Vagina (tissue), 2 donors: ENCODE measurements at places on chromosomes 12 and 14.

DNA sequence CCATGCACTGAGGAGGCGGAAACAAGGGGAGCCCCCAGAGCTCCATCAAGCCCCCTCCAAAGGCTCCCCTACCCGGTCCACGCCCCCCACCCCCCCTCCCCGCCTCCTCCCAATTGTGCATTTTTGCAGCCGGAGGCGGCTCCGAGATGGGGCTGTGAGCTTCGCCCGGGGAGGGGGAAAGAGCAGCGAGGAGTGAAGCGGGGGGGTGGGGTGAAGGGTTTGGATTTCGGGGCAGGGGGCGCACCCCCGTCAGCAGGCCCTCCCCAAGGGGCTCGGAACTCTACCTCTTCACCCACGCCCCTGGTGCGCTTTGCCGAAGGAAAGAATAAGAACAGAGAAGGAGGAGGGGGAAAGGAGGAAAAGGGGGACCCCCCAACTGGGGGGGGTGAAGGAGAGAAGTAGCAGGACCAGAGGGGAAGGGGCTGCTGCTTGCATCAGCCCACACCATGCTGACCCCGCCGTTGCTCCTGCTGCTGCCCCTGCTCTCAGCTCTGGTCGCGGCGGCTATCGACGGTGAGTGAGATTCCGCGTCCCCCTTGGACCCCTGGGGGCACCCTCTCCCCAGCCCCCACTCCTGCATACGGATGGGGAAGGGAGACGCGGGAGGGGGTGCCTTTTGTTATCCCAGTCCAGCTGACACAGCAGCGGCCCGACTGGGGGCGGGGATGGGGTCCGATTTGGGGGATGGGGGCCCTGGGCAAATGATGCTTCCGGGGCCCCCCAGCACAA is 400 bp downstream of the LRP1 start:
- DNase-seq = no peak
- no peaks in the 10 kb centered on the region for H3K27me3 ChIP-seq
- H3K27ac ChIP-seq = peak overlapping the region; percentile 99
- peaks cover 61% of the 10 kb centered on the region for H3K4me1 ChIP-seq

DNA sequence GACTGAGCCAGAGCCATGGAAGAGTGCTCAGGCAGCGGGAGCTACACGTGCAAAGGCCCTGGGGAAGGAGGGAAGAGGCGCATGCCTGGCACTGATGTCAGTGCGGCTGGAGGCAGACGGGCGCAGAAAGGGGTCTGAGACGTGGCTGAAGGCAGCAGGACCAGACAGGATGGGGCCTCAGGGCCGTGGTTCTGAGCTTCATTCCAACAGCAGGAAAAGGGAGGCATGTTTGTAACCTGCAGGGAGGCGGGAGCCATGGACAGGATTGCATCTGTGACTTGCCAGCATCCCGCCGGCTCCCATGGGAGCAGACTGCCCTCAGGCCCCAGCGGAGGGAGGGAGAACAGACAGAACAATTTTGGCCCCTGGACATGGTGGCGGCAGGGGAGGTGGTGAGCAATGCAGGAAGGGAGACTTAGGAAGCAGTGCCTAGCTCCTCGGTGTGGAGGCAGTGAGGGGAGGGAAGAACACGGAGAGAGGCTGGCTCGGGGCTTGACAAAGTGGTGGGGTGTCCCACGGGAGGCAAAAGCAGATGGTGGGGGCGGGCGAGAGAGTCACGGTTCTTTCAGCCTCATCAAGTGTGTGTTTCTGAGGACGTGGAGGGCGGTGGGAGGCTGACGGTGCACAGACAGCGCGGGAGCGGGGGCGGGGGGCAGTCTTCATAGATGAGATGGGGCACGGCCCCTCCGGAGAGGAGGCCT is 33.3 kb upstream of the INF2 start:
- no peaks in the 10 kb centered on the region for H3K4me1 ChIP-seq
- H3K27ac ChIP-seq = no peak overlapping the region
- H3K27me3 ChIP-seq = no peaks in the 10 kb centered on the region
- no peak for DNase-seq
- no peak overlapping the region for H3K4me3 ChIP-seq

DNA sequence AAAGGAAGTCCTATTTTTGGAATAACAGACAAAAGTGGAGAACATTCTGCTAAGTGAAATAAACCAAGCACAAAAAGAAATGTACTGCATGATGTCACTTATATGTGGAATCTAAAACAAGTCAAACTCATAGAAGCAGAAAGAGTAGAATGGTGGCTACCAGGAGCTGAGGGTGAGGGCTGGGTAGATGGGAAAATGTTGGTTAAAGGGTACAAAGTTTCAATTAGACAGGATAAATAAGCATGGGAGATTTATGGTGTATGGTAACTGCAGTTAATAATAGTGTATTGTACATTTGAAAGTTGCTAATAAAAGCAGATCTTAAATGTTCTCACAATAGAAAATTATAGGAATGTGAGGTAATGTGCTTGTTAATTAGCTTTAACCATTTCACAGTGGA is 12.8 kb downstream of the LUM start:
- H3K36me3 ChIP-seq = no peaks in the 10 kb centered on the region
- H3K27me3 ChIP-seq = no peaks in the 10 kb centered on the region
- H3K27ac ChIP-seq = peak overlapping the region; percentile 73
- no peak overlapping the region for H3K4me3 ChIP-seq
- H3K4me1 ChIP-seq = peaks cover 10% of the 10 kb centered on the region
- DNase-seq = no peak

GRCh38 chr14:22300646-22301045 is 288.4 kb downstream of the DAD1 start:
- H3K4me1 ChIP-seq = peaks cover 7% of the 10 kb centered on the region
- no peak overlapping the region for H3K27ac ChIP-seq
- no peaks in the 10 kb centered on the region for H3K36me3 ChIP-seq
- no peak overlapping the region for H3K4me3 ChIP-seq
- H3K27me3 ChIP-seq = no peaks in the 10 kb centered on the region
- no peak for DNase-seq

GRCh38 chr12:104519190-104520019 is 62.7 kb downstream of the CHST11 start:
- peaks cover 29% of the 10 kb centered on the region for H3K4me1 ChIP-seq
- H3K27me3 ChIP-seq = no peaks in the 10 kb centered on the region
- no peaks in the 10 kb centered on the region for H3K36me3 ChIP-seq
- no peak for DNase-seq
- H3K27ac ChIP-seq = no peak overlapping the region

- no peaks in the 10 kb centered on the region for H3K36me3 ChIP-seq
- H3K27ac ChIP-seq = peak overlapping the region; percentile 61
- H3K27me3 ChIP-seq = no peaks in the 10 kb centered on the region
These were observed 327.0 kb downstream of the BCL11B start for GRCh38 chr14:98944989-98945388.

DNA sequence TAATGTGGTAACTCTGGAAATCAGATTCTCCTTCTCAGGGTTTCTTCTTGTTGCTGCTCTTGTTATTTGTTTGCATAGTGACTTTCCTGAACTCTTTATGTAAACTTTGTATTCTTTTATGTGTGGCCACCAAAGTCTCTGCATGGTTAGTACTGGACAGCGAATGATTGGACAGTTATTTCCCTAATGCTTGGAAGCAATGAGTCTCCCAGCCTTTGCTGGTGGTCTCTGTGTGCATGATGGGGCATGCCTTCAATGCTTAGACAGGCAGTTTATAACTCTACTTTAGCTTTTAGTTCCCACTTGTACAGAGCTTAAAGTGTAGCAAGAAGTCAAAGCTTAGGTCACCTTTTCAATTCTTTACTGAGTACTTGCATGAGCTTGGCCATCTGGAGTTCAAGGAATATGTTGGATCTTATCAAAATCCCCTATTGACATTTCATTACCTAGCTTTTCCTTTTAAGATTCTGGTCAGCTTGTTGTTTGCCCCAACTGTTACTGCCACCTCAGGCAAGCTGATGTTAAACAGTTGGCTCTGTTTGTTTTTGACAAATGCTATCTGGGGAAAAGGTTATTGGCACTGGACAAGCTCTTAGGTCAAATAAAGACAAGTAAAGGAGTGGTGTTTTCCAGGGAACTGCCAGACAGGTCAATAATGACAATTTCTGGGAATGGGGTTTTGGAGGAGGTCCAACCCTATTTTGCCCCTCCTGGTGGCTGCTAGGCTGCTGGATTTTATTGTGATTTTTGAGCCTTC is 12.3 kb downstream of the CCDC91 start:
- no peak for DNase-seq
- no peaks in the 10 kb centered on the region for H3K36me3 ChIP-seq
- H3K27me3 ChIP-seq = no peaks in the 10 kb centered on the region
- no peaks in the 10 kb centered on the region for H3K4me1 ChIP-seq

- H3K4me3 ChIP-seq = no peak overlapping the region
- DNase-seq = no peak
- H3K27me3 ChIP-seq = no peaks in the 10 kb centered on the region
- no peaks in the 10 kb centered on the region for H3K36me3 ChIP-seq
These were observed 227.8 kb downstream of the ZFP36L1 start for GRCh38 chr14:68564826-68565759.

- H3K36me3 ChIP-seq = no peaks in the 10 kb centered on the region
- no peaks in the 10 kb centered on the region for H3K27me3 ChIP-seq
- H3K4me1 ChIP-seq = no peaks in the 10 kb centered on the region
- no peak for DNase-seq
- H3K4me3 ChIP-seq = no peak overlapping the region
- no peak overlapping the region for H3K27ac ChIP-seq
These were observed 46.6 kb upstream of the TMEM233 start for GRCh38 chr12:119547001-119547400.

GRCh38 chr14:56273951-56274350 is 155.7 kb downstream of the PELI2 start:
- H3K27ac ChIP-seq = no peak overlapping the region
- no peak for DNase-seq
- no peaks in the 10 kb centered on the region for H3K36me3 ChIP-seq
- H3K4me3 ChIP-seq = no peak overlapping the region

GRCh38 chr12:125233319-125233718 is 168.1 kb downstream of the AACS start:
- no peak overlapping the region for H3K4me3 ChIP-seq
- no peaks in the 10 kb centered on the region for H3K36me3 ChIP-seq
- H3K27me3 ChIP-seq = no peaks in the 10 kb centered on the region
- no peaks in the 10 kb centered on the region for H3K4me1 ChIP-seq

DNA sequence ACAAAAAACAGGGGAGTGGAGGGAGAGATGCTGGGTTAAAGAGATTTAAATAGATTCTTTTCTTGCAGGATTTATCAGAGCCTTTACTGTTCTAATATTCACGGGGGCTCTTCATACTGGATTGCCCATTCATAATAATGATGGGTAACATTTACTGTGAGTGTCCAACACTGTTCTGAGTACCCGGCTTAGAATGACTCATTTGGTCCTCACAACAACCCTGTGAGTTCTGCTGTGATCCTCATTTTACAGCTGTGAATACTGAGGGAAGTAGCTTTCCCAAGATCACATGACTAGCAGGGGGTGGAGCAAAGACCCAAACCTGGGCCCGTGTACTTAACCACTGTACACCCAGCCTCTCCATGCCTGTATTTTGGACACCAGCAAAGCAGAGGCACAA is 113.4 kb downstream of the NT5DC3 start:
- no peaks in the 10 kb centered on the region for H3K4me1 ChIP-seq
- H3K36me3 ChIP-seq = no peaks in the 10 kb centered on the region
- H3K4me3 ChIP-seq = no peak overlapping the region

- H3K27me3 ChIP-seq = no peaks in the 10 kb centered on the region
- H3K4me1 ChIP-seq = peaks cover 49% of the 10 kb centered on the region
- no peak overlapping the region for H3K27ac ChIP-seq
- no peak overlapping the region for H3K4me3 ChIP-seq
- no peaks in the 10 kb centered on the region for H3K36me3 ChIP-seq
- no peak for DNase-seq
These were observed 7.0 kb downstream of the NIN start for GRCh38 chr14:50823762-50824636.

DNA sequence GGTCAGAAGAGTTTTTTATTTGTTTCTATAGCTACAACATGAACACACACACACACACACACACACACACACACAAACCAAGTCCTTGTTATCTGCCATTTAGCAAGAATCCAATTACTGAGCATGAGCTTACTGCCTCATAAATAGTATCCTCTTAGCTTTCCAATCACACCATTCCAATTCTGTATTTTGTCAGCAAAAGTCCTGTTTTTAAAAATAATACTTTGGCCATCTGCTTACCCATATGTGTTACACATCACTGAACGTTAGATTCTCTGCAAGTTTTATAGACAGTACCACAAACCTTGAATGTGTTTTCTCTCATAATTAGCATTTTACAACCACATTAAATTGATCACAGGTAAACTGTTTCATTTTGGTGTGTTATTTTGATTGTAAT is 1905.4 kb upstream of the FLRT2 start:
- H3K27me3 ChIP-seq = no peaks in the 10 kb centered on the region
- H3K4me1 ChIP-seq = no peaks in the 10 kb centered on the region
- no peak overlapping the region for H3K27ac ChIP-seq

- DNase-seq = no peak
- H3K4me1 ChIP-seq = no peaks in the 10 kb centered on the region
- no peaks in the 10 kb centered on the region for H3K36me3 ChIP-seq
- no peak overlapping the region for H3K4me3 ChIP-seq
These were observed 6.8 kb downstream of the FAM216A start for GRCh38 chr12:110475426-110475825.

DNA sequence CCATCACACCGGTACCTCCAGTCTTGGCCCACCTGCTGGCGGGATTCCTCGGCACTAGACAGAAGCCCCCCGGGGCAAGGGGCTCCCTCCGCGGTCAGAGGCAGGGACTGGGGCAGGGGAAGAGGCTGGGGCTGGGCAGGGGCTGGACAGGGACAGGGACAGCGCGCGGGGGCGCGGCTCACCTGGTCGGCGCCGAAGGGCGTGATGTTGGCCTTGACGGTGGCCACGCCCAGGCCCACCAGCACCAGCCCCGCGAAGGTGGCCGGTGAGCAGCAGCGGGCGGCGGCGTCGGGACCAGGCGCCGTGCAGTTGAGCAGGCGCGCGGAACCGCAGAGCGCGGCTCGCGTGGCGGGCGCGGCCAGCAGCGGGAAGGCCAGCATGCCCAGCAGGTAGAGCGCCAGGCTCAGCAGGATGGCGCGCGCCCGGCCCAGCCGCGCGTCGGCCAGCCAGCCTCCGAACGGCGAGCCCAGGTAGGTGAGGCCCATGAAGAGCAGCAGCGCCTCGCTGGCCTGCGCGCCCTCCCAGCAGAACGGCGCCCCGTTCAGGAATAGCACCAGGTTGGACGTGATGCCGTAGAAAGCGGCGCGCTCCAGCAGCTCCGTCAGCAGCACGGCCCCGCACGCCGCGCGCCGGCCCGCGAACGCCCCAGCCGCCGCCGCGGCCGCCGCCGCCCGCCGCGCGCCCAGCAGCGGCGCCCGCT is 392 bp downstream of the SLC15A4 start:
- peaks cover 52% of the 10 kb centered on the region for H3K4me1 ChIP-seq
- peak overlapping the region; percentile 82 for H3K4me3 ChIP-seq
- H3K36me3 ChIP-seq = no peaks in the 10 kb centered on the region
- no peaks in the 10 kb centered on the region for H3K27me3 ChIP-seq
- no peak for DNase-seq
- peak overlapping the region; percentile 78 for H3K27ac ChIP-seq

DNA sequence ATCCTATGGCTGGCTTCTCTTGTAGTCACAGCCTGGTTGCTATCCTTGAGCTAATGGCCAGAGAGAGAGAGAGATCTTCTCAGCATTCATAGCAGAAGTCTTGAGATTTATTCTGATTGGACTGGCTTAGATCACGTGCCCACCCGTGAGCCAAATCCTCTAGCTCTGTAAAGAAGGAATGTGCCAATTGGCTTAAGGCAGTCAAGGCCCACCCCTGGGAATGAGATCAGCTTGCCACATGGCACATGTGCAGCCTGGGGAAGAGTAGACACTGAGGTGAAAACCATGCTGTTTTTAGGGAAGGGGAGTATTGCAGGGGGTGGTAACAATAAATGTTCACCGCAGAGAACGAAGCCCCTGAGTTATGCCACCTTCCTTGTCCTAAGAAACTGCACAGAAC is 36.3 kb downstream of the PLEKHG7 start:
- no peaks in the 10 kb centered on the region for H3K36me3 ChIP-seq
- H3K27me3 ChIP-seq = no peaks in the 10 kb centered on the region
- H3K4me1 ChIP-seq = peaks cover 11% of the 10 kb centered on the region
- H3K27ac ChIP-seq = no peak overlapping the region
- no peak overlapping the region for H3K4me3 ChIP-seq
- DNase-seq = no peak
